ENCODE measurements at places on chromosomes 2 and 18.
A peak's percentile ranks its signal among the peaks of the same experiment; 100 is the strongest.

DNA sequence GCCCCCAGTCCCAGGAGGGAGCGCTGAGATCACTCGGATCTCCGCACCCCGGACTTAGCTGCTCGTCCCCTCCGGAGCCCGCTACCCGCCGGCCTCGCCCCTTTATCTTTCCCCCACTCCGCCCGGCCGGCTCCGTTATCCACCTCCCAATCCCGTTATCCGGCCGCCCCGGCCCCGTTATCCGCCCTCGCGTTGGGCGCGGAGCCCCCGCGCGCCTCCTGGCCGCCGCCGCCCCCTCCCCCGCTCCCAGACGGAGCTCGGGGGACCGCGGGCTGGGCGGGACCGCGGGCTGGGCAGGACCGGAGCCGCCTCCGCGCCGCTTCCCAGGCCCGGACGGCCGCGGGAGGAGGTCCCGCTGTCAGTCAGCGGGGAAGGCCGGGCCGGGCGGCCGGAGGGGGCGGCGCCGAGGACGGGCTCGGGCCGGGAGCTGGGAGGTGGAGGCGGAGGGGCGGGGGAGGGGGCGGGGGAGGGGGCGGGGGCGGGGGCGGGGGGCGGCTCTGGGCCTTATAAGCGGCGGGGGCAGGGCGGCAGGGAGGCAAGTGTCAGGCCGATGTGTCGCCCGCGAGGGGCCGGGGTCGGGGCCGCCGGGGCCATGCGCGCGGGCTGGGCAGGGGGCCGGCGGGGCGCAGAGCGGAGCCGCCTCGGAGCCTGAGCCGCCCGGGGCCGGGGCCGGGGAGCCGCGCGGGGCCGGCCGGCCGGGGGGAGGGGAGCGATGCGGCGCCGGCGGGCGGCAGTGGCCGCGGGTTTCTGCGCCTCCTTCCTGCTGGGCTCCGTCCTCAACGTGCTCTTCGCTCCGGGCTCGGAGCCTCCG is at the start of gene PKDCC:
Gene PKDCC, plus strand, starts transcription at position 534 of the 811 bp plus-strand sequence. Its CDS starts 179 bp downstream, at position 713.
- DNase-seq = no peak

DNA sequence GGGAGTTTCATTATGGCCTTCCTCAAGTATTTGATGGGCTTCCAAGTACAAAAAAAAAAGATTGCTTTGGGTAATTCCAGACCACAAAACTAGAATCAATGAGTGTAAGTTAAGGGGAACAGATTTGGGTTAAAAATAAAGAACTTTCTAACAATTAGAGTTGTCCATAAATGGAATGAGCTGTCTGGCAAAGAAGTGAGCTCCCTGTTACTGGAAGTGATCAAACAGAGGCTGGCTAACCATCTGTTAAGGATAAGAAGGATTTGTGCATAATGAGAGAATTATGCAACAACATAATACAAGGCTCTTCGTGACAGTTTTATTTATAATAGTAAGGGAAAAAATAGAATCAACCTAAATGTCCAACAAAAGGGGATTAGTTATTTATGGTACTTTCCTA is 44.6 kb upstream of the ACVR1 start:
- DNase-seq = no peak

GRCh38 chr2:201208563-201209252 is 25.8 kb downstream of the CASP10 start:
- no peak for DNase-seq

- no peak for DNase-seq
These were observed 130.1 kb downstream of the GBX2 start for GRCh38 chr2:236038096-236038495.

DNA sequence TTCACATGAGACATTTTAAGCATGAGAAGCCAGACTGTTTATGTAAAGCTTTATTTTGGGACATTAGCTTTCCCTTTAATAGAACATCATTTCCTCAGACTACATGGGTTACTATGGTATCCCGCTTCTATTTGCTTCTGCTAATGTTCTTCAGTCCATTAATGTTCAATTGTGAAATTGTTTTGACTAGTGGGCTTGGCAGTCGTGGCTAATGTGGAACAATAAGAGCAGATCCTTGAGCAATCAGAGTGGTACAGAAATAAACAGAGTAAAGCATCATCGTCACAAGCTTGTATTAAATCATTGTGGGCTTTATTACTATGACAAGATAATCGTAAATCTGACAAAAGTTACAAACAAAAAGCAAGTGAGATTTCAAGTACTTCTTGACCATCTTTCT is 60.2 kb downstream of the PDE1A start:
- no peak for DNase-seq

GRCh38 chr18:61951396-61951795 is 58.6 kb upstream of the RNF152 start:
- no peak for DNase-seq

DNA sequence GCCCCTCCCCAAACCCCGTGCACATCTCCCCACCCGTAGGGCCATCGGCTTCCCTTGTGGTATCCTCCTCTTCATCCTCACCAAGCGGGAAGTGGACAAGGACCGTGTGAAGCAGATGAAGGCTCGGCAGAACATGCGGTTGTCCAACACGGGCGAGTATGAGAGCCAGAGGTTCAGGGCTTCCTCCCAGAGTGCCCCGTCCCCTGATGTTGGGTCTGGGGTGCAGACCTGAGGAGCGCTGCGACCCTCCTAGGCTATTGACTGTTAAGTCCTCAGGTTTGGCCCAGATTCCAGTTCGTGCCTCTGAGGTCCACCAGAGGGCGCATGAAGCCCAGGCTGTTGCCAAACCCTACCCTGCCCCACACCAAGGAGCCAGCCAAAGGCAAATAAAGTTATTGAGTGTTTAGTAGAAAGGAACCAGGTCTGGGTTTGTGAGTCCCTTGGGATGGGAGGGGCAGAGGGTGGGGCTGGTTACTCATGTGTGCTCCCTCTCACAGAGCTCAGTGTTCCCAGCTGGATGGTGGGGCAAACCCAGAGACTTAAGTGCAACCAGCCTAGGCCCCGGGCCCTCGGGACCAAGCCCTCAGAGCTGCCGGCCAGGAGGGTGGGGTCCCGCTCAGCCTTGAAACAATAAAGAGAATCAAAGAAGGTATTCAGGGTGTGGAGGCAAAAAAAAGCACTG is 2.4 kb downstream of the PNKD start:
- DNase-seq = peak; percentile 56

DNA sequence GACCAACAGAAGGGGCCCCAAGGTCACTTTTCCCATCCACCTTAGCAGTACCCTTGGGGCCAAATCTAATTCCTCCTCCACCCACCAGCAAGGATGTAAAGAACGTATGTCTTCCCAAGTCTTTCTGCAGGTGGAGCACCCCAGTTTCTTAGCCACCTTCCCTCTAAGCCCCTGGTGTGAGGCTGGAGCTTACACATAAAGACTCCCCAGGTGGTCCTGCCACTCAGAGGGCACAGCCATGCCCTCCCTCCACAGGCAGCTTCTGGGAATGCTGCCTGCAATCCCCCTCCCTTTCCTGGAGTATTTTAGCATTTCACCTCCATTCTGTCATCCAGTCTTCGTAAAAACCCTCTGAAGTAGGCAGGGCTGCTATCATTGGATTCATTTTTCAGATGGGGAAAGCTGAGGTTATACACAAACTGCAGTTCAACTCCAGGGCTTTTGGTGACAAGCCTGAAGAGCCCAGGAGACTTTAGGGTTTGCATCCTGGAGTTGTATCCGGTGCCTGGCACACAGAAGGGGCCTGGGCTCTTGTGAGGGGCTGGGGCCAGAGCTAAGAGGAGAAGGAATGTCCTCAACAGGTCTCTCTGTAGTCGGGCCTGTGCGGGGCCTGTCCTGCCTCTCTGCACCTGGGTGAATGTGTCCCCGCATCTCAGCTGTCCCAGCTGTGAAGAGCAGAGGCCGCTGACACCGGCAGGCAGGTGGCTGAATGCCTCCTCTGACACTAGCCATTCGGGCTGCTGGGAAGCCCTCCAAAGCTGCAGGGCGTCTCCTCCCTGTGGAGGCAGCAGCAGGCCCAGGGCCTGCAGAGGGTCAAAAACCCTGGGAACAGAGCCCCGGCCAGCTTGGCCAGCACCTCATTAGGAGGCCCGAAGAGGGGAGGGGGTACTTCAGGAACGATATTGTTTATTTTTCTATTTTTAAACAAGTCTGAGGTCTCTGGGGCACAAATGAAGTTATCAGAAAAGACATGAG is 27.6 kb downstream of the CIB4 start:
- no peak for DNase-seq

DNA sequence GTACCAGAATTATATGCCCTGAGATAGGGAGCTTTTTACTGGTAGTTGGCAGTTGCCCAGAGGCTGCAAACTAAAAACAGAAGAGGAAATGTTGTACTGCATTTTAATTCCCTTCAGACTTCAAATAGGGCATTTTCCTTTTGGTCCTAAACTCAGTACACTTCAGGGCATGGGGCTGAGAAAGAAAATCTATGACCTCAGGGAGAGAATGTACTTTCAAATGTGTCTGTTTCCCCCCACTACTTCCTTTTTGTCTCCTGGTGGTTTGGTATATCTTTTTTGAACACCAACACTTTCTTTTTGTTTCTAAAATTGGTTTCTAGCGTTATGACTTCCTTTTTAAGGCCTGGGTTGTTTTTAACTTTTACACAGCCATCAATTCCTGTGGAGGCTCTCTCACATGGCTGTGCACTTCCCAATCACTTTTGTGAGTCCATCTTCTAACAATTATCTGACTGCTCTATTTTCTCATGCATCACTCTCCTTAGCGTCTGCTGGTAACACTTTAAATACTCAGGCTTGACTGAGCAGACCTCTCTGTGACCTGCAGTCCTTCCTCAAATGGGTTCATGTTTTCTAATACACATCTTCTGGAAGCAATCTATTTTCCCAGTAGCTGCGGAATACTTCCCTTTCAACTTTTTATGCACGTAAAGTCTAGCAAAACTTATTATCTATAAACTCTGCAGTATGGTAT is 596.0 kb downstream of the LRP1B start:
- DNase-seq = no peak

- DNase-seq = no peak
These were observed 462.5 kb upstream of the FSHR start for GRCh38 chr2:49616800-49617199.

- no peak for DNase-seq
These were observed 32.2 kb downstream of the NHEJ1 start for GRCh38 chr2:219128396-219128795.

All from stimulated activated CD4-positive, alpha-beta T cell treated with anti-CD3 and anti-CD28 coated beads, TNF-alpha, amount 100 ng/mL, for 48 hours (primary cell).